ENCODE measurements at places on chromosomes 12 and 14. TPM values are rescaled to one million over a fixed set of nuclear protein-coding genes. Genes with fewer than 3 reads are reported as not detected.

- no peak for DNase-seq
- no peaks in the 10 kb centered on the region for H3K36me3 ChIP-seq
- no peak overlapping the region for H3K27ac ChIP-seq
- no peaks in the 10 kb centered on the region for H3K27me3 ChIP-seq
- peaks cover 12% of the 10 kb centered on the region for H3K4me1 ChIP-seq
Measured at GRCh38 chr12:18898470-18898869, 160.6 kb downstream of the CAPZA3 start.

Gene MYO1H
- not detected for total RNA-seq

Gene A2ML1
- not detected for total RNA-seq

- H3K4me3 ChIP-seq = no peak overlapping the region
- no peaks in the 10 kb centered on the region for H3K27me3 ChIP-seq
- H3K4me1 ChIP-seq = peaks cover 26% of the 10 kb centered on the region
- H3K36me3 ChIP-seq = no peaks in the 10 kb centered on the region
- DNase-seq = no peak
- H3K27ac ChIP-seq = no peak overlapping the region
Measured at GRCh38 chr14:35229084-35229791, 62.9 kb upstream of the PSMA6 start.

DNA sequence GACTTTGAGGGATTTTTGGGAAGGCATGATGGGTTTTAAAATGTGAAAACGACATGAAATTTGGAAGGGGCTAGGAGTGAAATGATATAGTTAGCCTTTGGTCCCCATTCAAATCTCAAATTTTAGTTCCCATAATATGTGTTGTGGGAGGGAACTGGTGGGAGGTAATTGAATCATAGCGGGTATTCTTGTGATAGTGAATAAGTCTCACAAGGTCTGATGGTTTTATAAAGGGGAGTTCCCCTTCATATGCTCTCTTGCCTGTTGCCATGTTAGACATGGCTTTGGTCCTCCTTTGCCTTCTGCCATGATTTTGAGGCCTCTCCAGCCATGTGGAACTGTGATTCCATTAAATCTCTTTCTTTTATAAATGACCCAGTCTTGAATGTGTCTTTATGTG is 72.8 kb downstream of the SLC16A7 start:
- H3K4me1 ChIP-seq = no peaks in the 10 kb centered on the region

DNA sequence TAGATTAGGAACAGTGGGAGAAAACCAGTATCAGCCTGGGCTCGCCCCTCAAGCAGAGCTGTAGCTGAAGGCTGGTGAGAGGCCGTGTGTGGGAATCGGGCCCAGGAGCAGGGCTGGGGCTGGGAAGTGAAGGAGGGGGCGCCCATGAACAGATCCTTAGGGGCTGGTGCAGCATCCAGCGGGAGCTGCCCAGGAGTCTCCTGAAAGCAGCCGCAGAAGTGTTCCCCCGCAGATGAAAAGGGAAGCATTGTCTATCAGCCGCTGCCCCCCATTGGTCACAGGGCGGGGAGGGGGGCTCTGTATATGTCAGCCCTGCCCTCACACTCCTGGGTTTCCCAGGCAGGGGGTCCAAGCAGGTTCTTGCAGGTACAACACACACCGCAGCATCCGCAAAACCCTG is 15.6 kb upstream of the RFLNA start:
- no peak overlapping the region for H3K4me3 ChIP-seq
- DNase-seq = no peak
- no peaks in the 10 kb centered on the region for H3K4me1 ChIP-seq
- peaks cover 31% of the 10 kb centered on the region for H3K27me3 ChIP-seq
- H3K36me3 ChIP-seq = peaks cover under 1% of the 10 kb centered on the region
- H3K27ac ChIP-seq = no peak overlapping the region

DNA sequence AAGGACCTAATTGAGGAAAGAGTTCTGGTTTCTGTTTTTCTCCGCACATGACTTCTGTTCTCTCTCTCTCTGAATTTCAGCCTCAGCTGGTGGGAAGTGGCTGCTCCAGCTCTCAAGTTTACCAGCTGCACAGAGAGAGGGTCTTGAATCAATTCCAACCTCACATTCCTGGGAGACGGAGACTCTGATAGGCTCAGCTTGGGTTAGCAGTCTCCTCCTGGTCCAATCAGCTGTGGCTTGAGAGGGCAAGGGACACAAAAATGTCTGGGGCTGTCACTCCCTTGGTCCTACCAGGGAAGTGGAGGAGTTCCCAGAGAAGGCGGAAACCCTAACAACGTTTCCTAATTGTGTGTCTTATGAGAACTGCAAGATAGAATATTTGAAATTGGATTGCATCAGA is 7.0 kb downstream of the CCDC63 start:
- no peak overlapping the region for H3K27ac ChIP-seq
- H3K4me3 ChIP-seq = no peak overlapping the region
- H3K36me3 ChIP-seq = no peaks in the 10 kb centered on the region
- H3K4me1 ChIP-seq = no peaks in the 10 kb centered on the region

DNA sequence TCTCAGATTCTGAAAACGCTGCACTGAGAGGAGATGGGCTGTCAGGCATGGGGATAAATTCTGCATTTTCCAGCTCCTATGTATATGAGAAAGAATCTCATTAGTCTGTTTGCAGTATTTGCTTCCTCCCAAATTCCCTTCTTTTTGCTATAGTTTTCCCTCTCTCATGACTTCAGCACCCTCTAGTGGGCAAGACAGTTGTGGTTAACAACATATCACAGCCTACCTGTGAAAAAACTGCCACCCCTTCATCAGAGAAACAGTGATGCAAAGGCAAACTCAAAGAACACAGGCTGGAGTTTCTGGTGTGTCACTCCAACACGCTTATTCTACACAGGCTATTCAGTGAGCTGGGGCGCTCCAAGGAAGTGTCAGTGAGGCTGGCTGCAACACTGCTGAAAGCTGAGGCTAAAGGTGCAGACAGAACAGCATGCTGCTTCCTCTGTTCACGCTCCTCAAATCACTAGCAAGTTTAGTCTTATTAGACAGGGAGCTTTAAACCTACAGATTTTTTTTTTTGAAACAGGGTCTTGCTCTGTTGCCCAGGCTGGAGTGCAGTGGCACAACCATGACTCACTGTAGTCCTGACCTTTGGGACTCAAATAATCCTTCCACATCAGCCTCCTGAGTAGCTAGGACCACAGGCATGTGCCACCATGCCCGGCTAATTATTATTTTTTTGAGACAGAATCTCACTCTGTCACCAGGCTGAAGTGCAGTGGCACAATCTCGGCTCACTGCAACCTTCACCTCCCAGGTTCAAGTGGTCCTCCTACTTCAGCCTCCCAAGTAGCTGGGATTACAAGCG is 19.3 kb downstream of the ZC2HC1C start:
- H3K36me3 ChIP-seq = peaks cover 11% of the 10 kb centered on the region
- H3K27me3 ChIP-seq = no peaks in the 10 kb centered on the region
- no peak overlapping the region for H3K4me3 ChIP-seq
- DNase-seq = peak; percentile 52

Gene CEBPE
- not detected for total RNA-seq

GRCh38 chr14:50123062-50123461 is 6.7 kb upstream of the VCPKMT start:
- H3K4me1 ChIP-seq = no peaks in the 10 kb centered on the region
- H3K27me3 ChIP-seq = no peaks in the 10 kb centered on the region
- H3K4me3 ChIP-seq = no peak overlapping the region
- peaks cover 11% of the 10 kb centered on the region for H3K36me3 ChIP-seq

Gene DUSP6
- 63.7 TPM for total RNA-seq

DNA sequence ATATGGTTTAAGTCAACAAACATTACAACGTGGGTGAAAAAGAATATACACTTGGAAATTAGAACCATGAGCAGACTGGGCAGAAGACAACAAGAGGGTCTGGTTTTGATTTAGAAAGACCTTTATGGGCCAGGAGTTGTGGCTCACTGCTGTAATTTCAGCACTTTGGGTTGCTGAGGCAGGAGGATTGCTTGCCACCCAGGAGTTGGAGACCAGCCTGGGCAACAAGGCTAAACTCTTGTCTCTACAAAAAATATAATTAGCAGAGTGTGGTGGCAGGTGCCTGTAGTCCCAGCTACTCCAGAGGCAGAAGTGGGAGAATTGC is 2.7 kb upstream of the NFKBIA start:
- DNase-seq = no peak
- peaks cover 15% of the 10 kb centered on the region for H3K36me3 ChIP-seq
- H3K27me3 ChIP-seq = peaks cover 2% of the 10 kb centered on the region
- H3K4me1 ChIP-seq = peaks cover 39% of the 10 kb centered on the region
- H3K27ac ChIP-seq = no peak overlapping the region

- peaks cover 3% of the 10 kb centered on the region for H3K4me1 ChIP-seq
- DNase-seq = no peak
- H3K36me3 ChIP-seq = no peaks in the 10 kb centered on the region
- H3K4me3 ChIP-seq = no peak overlapping the region
- peaks cover 60% of the 10 kb centered on the region for H3K27me3 ChIP-seq
Measured at GRCh38 chr14:64878837-64879634, 671 bp downstream of the SPTB start.

Gene ALG10
- 7.6 TPM for total RNA-seq

Gene TMTC2
- total RNA-seq = 3.0 TPM

Gene AGAP2
- total RNA-seq = 0.14 TPM

GRCh38 chr14:53113989-53114388 is 39.1 kb downstream of the DDHD1 start:
- 0 out of 2 replicates have a peak, but pooled peaks cover 6% of the 10 kb centered on the region for H3K4me1 ChIP-seq
- no peak for DNase-seq
- H3K4me3 ChIP-seq = no peak overlapping the region
- peaks cover 24% of the 10 kb centered on the region for H3K36me3 ChIP-seq

- H3K27me3 ChIP-seq = no peaks in the 10 kb centered on the region
- peaks cover 5% of the 10 kb centered on the region for H3K36me3 ChIP-seq
- H3K27ac ChIP-seq = no peak overlapping the region
- H3K4me3 ChIP-seq = no peak overlapping the region
- peaks cover 7% of the 10 kb centered on the region for H3K4me1 ChIP-seq
Measured at GRCh38 chr12:64500394-64500793, 48.5 kb downstream of the TBK1 start.

Gene AKAP6
- total RNA-seq = 6.6 TPM

DNA sequence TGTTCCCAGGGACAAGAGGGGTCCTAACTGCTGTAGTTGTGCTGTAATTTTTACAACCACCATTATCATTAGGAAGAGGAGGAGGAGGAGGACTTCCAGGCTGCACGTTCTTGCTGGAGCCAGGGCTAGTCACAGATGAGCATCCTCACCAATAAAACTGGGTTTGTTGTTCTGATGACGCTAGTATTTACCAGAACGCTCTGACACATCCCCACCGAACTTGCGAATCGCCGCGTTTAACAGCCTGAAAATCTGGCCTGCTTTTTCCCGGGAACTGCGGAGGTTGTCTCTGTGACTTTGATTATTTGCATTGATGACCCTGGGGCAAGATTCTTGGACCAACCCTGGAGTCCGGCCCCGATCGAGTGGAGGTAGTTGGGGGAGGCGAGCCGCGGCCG is 10.2 kb downstream of the TBX5 start:
- H3K4me3 ChIP-seq = peak overlapping the region; percentile 89
- peak; percentile 94 for DNase-seq
- no peaks in the 10 kb centered on the region for H3K27me3 ChIP-seq
- H3K4me1 ChIP-seq = peaks cover 92% of the 10 kb centered on the region
- peak overlapping the region; percentile 98 for H3K27ac ChIP-seq

DNA sequence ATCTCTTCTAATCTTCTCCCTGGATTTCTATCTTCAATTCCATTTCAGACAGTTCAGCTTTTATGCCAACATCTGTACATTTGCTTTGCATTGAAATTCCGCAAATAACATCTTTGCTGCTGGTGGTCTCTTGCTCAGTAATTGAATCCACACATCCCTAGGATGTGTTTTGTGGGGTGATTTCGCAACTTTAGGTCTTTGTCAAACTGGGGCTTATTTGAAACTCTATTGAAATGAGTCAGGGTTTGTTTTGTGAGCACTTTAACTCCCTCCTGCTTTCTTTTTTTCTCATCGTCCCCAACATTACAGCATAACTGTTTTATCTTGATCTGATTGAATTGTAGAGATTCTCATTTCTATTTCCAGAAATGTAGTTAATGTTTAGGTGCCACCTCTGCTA is 404.3 kb downstream of the NPAS3 start:
- no peaks in the 10 kb centered on the region for H3K36me3 ChIP-seq
- H3K4me1 ChIP-seq = no peaks in the 10 kb centered on the region
- H3K27ac ChIP-seq = no peak overlapping the region
- no peak for DNase-seq
- peaks cover 3% of the 10 kb centered on the region for H3K27me3 ChIP-seq
- no peak overlapping the region for H3K4me3 ChIP-seq

DNA sequence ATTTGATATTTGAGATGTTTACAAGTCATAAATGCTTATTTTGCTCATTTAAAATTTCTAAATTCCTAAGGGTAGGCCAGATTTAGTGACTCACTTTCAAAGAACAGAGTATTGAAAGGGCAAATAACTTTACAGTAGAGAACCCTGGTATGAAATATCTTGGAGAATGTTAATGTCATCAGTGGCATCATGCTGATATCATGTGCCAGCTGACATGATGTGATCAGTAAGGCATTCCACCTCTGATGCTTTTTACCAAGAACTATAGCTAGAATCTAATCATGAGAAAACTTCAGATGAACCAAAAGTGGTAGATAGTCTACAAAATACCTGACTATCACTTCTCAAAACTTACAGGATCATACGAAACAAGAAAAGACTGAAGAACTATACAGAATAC is 2.9 kb upstream of the FLRT2 start:
- H3K4me1 ChIP-seq = peaks cover 44% of the 10 kb centered on the region
- H3K36me3 ChIP-seq = no peaks in the 10 kb centered on the region
- H3K27ac ChIP-seq = peak overlapping the region; percentile 95
- DNase-seq = peak; percentile 67
- peak overlapping the region; percentile 92 for H3K4me3 ChIP-seq
- no peaks in the 10 kb centered on the region for H3K27me3 ChIP-seq

DNA sequence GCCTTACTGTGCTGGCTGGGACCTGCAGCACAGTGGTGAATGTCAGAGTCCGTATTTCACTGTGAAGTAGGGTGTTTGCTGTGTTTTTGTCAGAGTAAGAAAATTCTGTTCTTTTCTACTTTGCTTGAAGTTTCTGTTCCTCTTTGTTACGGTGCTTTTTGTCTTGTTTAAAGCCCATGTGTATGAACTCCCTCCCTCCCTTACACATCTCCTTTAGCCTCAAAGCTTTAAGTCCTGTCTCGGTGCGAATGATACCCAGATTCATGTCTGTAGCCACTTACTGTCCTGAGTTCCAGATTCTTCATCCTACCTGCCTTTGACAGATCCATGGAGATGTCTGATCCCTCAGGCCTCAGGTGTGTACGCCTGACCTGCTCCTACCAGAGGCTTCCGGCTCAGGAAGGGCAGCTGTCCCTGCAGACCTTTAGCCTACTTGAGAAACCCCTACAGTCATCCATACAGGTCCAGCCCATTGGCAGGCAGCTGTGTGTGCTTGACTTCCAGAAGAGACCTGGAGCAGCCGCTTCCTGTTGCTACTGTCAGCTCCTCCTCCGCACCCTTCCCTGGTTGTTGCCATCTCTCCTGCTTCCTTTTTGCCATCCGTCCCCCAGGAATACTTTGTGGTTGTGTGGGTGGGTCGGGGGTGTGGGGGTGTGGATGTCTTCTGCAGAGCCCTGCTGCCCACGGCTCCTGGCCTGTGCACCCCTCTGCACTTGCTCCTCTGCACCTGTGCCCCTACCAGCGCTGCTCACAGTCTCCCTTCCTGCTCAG is 72.9 kb downstream of the DDX51 start:
- H3K4me3 ChIP-seq = no peak overlapping the region
- H3K27me3 ChIP-seq = no peaks in the 10 kb centered on the region
- no peaks in the 10 kb centered on the region for H3K4me1 ChIP-seq
- H3K36me3 ChIP-seq = peaks cover 9% of the 10 kb centered on the region
- no peak for DNase-seq
